NCI-H2171 (cell line): ENCODE measurements at places on chromosomes 5 and 9.

- DNase-seq: no peak
These were observed 75.1 kb downstream of the AMBP start for GRCh38 chr9:114002986-114003350.

DNA sequence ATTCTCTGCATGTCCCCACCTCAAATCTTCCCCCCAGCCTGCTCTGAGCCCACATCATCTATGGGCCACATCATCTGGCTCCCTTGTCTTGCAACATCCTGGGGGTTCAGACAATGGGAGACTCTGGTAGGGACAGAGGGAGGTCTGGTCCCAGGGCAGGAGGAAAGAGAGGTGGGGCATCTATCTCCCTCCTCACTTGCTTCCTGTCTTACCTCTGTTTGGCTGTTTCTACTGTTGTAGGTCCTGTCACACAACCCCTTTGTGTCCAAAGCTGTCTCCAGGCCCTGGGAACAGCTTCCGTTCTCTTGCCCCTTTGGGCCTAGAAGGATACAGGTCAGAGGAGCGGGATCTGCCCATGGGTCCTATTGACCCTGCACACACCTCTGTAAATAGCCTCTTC, 227.2 kb downstream of the NSG2 start:
- DNase-seq: no peak

DNA sequence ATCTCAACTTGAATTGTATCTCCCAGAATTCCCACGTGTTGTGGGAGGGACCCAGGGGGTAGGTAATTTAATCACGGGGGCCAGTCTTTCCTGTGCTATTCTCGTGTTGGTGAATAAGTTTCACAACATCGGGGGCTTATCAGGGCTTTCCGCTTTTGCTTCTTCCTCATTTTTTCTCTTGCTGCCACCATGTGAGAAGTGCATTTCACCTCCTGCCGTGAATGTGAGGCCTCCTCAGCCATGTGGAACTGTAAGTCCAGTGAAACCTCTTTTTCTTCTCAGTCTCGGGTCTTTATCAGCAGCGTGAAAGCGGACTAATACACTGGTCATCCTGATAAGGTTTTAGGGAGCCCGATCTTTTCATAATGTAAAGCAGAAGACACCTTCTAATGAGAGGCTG, 687.0 kb upstream of the FTMT start:
- no peak for DNase-seq

GRCh38 chr5:103003872-103004271, 116.1 kb downstream of the GIN1 start:
- DNase-seq: no peak

DNA sequence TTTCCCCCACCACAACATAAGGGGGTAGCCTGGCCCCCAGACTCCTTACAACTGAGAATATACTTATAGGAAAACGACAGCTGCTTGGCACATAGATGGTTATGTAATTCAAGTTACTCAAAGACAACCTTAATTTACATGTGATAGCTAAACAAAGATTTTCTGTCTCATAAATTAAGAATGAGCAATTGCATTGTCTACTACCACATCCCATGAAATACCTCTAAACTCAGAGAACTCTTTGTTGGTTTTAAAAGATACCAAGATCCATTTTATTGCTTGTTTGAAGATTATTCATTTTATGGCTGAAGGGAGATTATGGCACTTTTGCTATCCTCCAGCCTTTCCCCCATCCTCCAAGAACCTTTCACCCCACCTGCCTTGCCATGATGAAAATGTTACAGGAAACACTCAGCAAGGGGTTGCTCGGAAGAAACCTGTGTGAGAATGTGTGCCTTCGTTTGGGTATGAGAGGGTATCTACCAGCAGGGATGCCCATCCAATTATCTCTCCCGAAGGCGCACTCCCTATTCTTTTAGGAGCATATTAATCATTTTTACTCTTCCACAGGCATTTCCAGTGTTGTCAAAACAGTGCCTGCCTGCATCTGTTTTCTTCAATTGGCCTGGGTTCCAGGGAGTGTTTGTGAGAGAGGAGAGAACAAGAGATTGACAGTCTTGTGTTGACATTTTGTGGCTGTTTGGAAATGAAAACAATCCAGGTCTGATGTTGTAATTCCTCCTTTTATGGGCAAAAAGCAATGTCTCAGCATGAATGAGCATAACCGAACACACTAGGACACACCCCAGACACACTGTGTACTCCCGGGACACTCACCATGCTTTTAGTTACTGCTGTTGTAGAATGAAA, 208.0 kb upstream of the ANKRD55 start:
- no peak for DNase-seq

DNA sequence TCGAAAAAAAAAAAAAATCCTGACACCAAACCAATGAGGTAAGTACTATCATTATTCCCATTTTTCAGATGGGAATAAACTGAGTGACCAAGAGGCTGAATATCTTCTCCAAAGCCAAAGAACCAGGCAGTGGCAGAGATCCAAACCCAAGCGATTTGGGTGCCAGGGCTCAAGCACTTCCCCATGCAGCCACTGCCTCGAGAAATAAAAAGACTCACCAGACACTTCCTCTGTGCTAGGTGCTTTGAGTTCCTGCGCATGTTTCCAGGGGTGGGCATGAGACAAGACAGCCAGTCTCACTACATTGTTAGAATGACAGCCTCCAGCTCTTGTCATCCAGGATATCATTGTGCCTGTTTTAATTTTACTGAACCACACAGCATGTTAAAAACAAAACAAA, 2.3 kb upstream of the RPL26L1 start:
- no peak for DNase-seq

GRCh38 chr5:141868541-141868940, 9.7 kb downstream of the PCDH1 start:
- DNase-seq: no peak

GRCh38 chr5:153080940-153081339, 409.5 kb upstream of the GRIA1 start:
- no peak for DNase-seq

GRCh38 chr5:98602534-98603112, 170.8 kb upstream of the RGMB start:
- no peak for DNase-seq

GRCh38 chr5:134132372-134133187, 18.1 kb downstream of the TCF7 start:
- no peak for DNase-seq

DNA sequence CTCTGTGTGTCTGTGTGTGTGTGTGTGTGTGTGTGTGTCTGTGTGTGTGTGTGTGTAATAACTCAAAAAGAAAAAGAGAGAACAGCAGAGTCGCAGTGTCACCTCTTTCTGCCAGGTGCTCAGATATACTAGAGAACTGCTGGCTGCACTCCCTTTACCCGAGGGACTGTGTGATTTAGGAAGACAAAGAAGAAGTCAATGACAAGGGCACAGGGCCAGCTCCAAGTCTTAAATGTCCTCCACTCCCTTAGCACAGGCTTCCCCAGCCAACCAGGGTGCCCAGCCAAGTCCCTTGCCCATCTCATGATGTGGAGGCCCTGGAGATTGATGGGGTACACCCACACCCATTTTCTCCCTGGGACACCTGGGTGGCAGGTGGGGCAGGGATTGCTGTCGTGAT, 8.7 kb downstream of the CCNJL start:
- DNase-seq: no peak

GRCh38 chr9:120191141-120191540, 388.8 kb downstream of the CDK5RAP2 start:
- no peak for DNase-seq

- no peak for DNase-seq
These were observed 303.5 kb downstream of the PLK2 start for GRCh38 chr5:58156361-58156760.

DNA sequence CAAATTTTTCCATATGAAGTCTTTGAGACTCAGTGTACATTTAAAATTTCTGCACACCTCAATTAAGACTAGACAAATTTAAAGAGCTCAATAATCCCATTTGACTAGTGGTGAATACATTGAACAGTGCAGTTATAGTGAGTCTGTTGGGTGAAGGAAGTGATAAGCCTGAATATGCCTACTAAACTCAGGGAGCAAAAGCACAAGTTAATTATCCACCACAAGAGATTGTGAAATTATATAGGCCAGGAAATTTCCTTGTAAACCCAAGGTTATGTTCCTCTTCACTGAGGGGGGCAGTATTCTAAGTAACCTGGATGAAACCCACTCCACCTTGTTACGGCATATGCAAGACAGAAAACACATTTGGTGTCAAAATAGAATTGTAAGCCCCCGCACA, 612.9 kb upstream of the DAB2 start:
- no peak for DNase-seq

DNA sequence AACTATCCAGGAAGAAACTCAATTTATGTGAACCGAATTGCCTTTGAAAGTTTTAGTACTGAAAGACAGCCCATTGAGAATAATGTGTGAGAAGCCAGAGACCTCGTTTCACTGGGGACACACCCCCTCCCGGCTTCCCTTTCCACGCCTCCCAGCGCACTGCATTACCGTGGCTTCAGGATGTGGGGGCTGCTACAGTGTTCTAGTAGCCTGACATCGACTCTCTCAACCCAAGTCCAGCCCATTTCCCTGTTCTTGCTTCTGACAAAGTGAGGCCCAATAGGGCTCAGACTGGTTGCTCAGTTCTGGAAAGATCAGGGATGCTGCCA, 3.5 kb downstream of the PAX5 start:
- no peak for DNase-seq

DNA sequence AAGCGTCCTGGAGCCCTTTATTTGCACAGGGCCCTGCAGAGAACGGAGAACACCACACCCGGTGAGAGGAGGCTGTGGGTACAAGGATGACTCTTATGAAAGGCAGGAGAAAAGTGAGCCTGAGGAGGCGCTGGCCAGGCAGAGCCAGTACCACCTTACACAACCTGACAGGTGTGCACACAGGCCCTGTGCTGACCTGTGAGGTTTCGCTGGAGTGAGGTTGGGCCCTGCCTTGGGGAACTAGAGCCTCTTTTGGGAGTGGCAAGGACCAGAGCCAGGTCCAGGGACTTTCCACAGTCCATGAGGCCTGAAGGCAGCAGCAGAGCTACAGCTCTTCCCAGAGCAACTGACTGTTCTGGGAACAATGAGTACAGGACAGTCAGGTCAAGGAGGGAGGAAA, 3.1 kb downstream of the SRD5A1 start:
- DNase-seq: no peak

GRCh38 chr5:132017316-132017715, 5.9 kb upstream of the ACSL6 start:
- DNase-seq: no peak

- DNase-seq: no peak
These were observed 121.5 kb downstream of the SV2C start for GRCh38 chr5:76204713-76205112.

DNA sequence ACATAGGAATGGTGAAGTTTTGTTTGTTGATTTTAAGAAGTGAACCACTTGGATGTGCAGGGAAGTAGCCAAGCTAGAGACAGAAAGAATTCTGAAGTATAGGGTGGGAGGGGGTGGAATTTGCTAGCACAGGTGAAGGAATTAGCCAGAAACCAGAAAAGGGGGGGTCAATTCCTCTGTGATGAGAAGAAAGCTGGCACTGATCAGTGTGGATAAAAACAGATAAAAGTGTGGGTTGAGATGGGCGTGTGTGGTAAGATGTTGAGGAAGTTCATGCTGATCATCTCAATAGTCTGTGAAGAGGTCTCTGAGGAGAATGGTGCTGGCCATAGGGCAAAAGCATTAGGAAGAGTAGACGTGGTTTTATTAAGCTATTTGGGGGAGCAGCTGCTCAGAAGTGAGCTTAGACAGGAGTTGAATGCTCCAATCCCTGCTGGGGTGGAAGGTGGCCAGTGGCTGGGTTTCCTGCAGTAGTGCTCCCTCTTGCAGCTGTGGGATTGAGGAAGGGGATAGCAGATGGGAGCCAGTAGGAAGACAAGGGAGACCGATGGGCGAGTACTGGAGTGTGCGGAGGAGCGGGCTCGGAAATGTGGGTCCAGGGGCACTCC, 88.7 kb upstream of the ELL2 start:
- no peak for DNase-seq

- no peak for DNase-seq
These were observed 2377.0 kb upstream of the WWC1 start for GRCh38 chr5:165914456-165914855.

DNA sequence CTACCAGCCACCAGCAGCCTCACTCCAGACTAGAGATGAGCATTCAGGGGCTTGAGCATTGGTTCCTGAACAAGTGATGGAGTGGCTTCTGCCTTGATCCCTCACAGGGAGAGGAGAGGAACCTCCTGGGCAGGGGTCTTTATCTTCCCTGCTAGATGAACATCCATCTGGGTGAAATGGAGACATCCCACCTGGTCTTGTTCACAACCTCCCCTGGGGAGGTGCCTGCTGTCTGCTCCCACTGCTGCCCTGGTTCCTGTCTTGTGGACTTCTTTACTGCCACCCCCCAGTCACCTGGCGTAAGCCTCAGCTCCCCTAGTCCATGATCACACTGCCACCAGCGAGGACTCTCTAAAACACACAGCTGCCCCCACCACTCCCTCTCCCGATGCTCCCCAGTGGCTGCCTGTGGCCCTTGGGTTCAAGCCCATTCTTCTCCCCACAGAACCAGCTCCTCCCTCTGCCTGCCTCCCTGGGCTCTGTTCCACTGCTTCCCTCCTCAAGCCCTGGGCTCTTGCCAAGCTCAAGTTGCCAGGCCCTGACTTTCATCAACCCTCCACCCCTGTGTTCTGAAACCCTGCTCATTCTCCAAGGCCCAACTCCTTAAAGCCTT, 51.5 kb downstream of the COL15A1 start:
- no peak for DNase-seq

DNA sequence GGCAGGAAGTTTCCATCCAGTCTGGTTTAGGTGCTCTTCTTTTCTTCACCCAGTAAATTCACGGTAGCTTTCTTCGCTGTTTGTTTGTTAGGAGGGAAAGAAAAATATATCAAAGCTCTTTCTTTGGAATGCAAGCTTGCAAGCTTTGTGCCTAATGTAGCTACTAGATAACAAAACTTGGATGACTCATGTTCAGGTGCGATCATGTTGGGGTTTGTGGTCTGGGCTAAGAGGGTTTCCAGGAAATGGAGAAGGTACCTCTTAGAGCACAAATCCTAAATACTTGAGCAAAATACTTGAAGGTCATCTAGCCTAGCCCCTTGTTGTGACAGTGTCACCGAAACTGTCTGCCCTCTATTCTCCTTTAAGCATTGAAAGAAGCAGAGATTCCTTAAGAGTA, 17.7 kb downstream of the SRP19 start:
- no peak for DNase-seq

- DNase-seq: no peak
These were observed 1.7 kb downstream of the GRIN3A start for GRCh38 chr9:101736717-101737116.

GRCh38 chr5:134464988-134465815, 53.5 kb upstream of the CDKN2AIPNL start:
- no peak for DNase-seq

GRCh38 chr9:120505186-120505585, 74.8 kb downstream of the CDK5RAP2 start:
- DNase-seq: no peak

- no peak for DNase-seq
These were observed 139.1 kb upstream of the FSTL4 start for GRCh38 chr5:133751421-133751820.

DNA sequence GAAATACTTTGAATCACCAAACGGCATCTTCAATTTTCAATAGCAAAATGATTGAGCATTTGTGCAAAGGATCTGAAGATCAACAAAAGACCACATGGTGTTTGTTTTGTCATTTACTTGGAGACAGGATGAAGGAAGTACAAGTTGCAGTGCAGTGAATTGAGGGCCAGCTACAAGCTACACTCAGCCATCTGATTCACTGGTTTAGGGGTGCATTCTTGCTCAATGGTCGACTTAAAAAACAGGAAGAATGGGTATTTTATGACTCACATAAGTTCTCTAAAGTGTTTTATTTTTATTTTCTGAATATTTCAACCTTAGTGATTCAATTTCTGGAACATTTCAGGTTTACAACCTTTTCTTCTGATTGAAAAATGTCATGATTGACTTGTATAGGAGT, 412.1 kb upstream of the ADAMTSL1 start:
- DNase-seq: no peak
